Thoracic aorta (tissue), 2 donors: ENCODE measurements at places on chromosomes 4 and X. TPM values are rescaled to one million over a fixed set of nuclear protein-coding genes. Genes with fewer than 3 reads are reported as not detected.

GRCh38 chr4:183248201-183248600, 71.9 kb downstream of the CLDN22 start:
- no peak for DNase-seq
- no peak overlapping the region for H3K27ac ChIP-seq
- peaks cover 5% of the 10 kb centered on the region for H3K36me3 ChIP-seq
- no peak overlapping the region for H3K4me3 ChIP-seq
- H3K27me3 ChIP-seq = no peaks in the 10 kb centered on the region

- H3K27ac ChIP-seq = no peak overlapping the region
- no peaks in the 10 kb centered on the region for H3K4me1 ChIP-seq
- H3K27me3 ChIP-seq = no peaks in the 10 kb centered on the region
- H3K36me3 ChIP-seq = no peaks in the 10 kb centered on the region
- H3K4me3 ChIP-seq = no peak overlapping the region
- DNase-seq = no peak
Observed at GRCh38 chr4:48254381-48255071, 15.1 kb downstream of the TEC start.

- no peak overlapping the region for H3K27ac ChIP-seq
- DNase-seq = no peak
- no peak overlapping the region for H3K4me3 ChIP-seq
- H3K4me1 ChIP-seq = no peaks in the 10 kb centered on the region
- no peaks in the 10 kb centered on the region for H3K36me3 ChIP-seq
- no peaks in the 10 kb centered on the region for H3K27me3 ChIP-seq
Observed at GRCh38 chr4:102217775-102218355, 127.4 kb downstream of the SLC39A8 start.

DNA sequence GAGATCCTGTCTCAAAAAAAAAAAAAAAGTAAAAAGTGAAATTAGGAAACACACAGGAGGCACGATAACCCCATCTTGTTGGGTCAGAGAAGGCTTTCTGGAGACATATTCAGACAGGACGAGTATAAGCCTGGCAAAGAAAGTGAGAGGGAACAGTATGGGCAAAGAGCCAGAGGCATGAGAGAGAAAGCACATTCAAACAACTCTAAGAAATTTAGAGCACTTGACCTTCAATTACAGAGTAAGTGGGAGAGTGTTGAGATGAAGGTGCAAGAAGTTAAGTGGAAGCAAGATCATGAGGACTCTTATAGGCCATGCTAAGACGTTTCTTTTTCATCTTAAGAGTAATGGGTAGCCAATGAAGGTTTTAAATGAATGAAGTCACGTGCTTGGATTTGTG, 70.4 kb downstream of the ELOVL6 start:
- H3K27ac ChIP-seq = no peak overlapping the region
- no peak overlapping the region for H3K4me3 ChIP-seq
- no peaks in the 10 kb centered on the region for H3K4me1 ChIP-seq
- DNase-seq = no peak
- H3K27me3 ChIP-seq = no peaks in the 10 kb centered on the region

DNA sequence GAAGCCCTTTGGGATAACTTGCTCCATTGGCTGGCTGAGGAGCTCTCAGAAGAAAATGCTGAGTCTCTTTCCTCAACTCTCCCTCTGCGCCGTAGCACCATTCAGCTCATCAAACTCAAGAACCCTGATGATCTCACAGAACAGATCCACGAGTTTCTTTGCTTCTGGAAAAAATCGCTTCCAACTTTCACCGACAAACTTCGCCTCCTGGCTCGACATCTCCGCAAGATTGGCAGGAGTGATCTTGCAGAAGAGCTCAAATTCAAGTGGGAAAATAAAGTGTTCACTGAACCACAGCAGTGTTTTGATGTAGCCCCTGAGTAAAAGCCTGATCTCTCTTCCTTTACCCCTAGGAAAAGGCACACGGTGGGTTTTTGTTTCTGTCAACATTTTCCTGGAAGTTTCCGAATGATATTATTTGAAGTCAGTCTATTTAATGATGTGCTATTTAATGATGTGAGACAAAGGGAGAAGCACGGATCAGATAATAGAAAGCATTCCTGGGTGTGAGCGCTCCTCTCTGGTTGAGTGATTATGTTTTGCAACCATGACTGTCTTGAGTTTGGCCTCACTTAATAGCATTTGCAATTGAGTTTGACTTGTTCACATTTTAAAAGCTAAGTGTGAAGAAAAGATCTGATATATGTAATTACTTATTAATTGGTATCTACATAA, 62.2 kb downstream of the DTHD1 start:
- H3K27ac ChIP-seq = no peak overlapping the region
- no peak for DNase-seq
- H3K27me3 ChIP-seq = no peaks in the 10 kb centered on the region
- H3K4me3 ChIP-seq = no peak overlapping the region
- H3K4me1 ChIP-seq = no peaks in the 10 kb centered on the region

TRPC5OS gene
- total RNA-seq = not detected

- H3K4me1 ChIP-seq = peaks cover 30% of the 10 kb centered on the region
- H3K36me3 ChIP-seq = no peaks in the 10 kb centered on the region
- H3K27me3 ChIP-seq = no peaks in the 10 kb centered on the region
Observed at GRCh38 chr4:169963998-169964397, 62.2 kb downstream of the MFAP3L start.

DNA sequence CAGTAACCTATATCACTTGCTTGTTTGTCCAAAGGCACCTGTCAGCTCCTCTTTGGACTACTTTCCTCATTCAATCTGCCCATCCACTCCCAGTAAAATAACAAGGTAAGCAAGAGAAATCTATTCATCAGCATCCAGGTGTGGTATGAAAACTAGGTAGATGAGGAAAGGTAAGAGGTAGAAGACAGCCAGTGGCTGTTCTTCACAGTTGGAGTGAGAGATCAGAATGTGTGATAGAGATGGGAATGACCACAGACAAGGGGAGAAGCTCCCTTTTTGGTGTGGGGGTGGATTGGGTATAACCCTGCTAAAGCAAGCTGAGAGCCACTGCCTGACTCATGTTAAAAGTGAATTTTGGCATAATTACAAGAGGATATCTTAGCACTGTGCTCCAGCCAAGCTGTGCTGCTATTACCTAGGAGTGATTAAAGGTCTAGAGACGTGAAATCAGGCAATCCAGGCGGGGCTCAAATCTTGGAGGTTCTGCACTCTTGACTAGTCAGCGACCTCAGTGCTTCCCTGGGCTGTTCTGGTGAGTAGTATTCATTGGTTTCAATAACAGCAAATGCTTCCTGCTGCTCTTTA, 28.1 kb upstream of the RASL11B start:
- no peak overlapping the region for H3K4me3 ChIP-seq
- H3K36me3 ChIP-seq = no peaks in the 10 kb centered on the region
- H3K27me3 ChIP-seq = no peaks in the 10 kb centered on the region
- no peak overlapping the region for H3K27ac ChIP-seq
- H3K4me1 ChIP-seq = no peaks in the 10 kb centered on the region
- DNase-seq = no peak

GRCh38 chrX:77436682-77437081, 10.5 kb upstream of the FGF16 start:
- H3K27ac ChIP-seq = no peak overlapping the region
- no peak overlapping the region for H3K4me3 ChIP-seq
- H3K4me1 ChIP-seq = no peaks in the 10 kb centered on the region
- DNase-seq = no peak
- no peaks in the 10 kb centered on the region for H3K27me3 ChIP-seq

EVC2 gene
- 24.2 TPM for total RNA-seq

- H3K4me1 ChIP-seq = peaks cover 10% of the 10 kb centered on the region
- no peak overlapping the region for H3K4me3 ChIP-seq
- no peak for DNase-seq
- H3K27ac ChIP-seq = no peak overlapping the region
- H3K36me3 ChIP-seq = no peaks in the 10 kb centered on the region
Observed at GRCh38 chrX:17496407-17496806, 121.4 kb downstream of the NHS start.

- no peak for DNase-seq
- H3K4me3 ChIP-seq = no peak overlapping the region
- H3K27ac ChIP-seq = no peak overlapping the region
- no peaks in the 10 kb centered on the region for H3K36me3 ChIP-seq
- no peaks in the 10 kb centered on the region for H3K27me3 ChIP-seq
Observed at GRCh38 chr4:130808492-130808891, 1712.5 kb downstream of the C4orf33 start.

EXOC1L gene
- total RNA-seq = not detected

- H3K4me1 ChIP-seq = no peaks in the 10 kb centered on the region
- no peaks in the 10 kb centered on the region for H3K36me3 ChIP-seq
- H3K27ac ChIP-seq = no peak overlapping the region
- H3K27me3 ChIP-seq = no peaks in the 10 kb centered on the region
- DNase-seq = no peak
- H3K4me3 ChIP-seq = no peak overlapping the region
Observed at GRCh38 chrX:38103857-38104812, 97.8 kb downstream of the SYTL5 start.

MFAP3L gene
- 15.2 TPM for total RNA-seq
